ENCODE measurements at places on chromosomes 1 and 21.

DNA sequence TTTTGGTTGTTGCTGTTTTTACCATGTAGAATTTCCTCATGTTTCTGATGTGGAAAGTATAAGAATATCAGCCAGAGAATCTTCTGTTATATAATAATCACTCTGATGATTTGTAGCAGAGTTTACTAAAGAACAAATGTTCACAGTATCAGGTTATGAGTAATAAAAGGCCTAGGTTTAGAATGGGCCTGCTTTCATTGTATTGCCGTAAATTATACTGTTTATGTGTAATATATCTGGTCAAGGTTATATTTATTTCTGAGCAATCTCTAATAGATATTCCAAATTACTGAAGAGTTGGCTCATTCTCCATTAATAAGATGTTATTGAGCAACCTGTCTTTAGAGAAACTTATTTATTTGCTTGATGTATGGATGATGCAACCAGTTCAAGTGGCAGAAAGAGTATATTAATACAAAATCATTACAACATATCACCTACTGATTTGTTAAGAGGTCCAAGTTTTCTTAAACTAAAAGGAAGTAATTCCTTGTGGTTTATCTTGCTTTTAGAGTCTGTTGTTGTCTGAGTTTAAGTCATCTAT lies 649.4 kb upstream of the CXADR start:
- no peak for DNase-seq

DNA sequence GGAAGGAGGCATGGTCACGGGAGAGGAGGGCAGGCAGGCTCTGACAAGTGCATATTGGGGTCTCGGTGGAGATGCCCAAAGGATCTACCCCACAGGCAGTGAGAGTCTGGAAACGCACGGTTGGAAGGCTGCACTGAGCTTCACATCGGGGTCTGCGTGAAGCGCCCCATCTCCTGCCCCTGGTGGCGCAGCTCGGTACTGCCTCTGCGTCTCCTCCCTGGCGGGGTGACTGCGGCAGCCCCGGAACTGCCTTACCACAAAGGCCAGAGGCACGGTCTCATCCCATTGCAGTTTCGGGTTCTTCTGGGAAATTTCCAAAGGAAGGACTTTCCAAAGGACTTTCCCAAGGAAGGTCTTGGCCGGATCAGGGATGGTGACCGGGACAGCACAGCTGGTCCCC lies 69.2 kb upstream of the AJAP1 start:
- peak; percentile 34 for DNase-seq

GRCh38 chr1:53956308-53957168 lies 10.4 kb downstream of the LRRC42 start:
- DNase-seq = no peak

DNA sequence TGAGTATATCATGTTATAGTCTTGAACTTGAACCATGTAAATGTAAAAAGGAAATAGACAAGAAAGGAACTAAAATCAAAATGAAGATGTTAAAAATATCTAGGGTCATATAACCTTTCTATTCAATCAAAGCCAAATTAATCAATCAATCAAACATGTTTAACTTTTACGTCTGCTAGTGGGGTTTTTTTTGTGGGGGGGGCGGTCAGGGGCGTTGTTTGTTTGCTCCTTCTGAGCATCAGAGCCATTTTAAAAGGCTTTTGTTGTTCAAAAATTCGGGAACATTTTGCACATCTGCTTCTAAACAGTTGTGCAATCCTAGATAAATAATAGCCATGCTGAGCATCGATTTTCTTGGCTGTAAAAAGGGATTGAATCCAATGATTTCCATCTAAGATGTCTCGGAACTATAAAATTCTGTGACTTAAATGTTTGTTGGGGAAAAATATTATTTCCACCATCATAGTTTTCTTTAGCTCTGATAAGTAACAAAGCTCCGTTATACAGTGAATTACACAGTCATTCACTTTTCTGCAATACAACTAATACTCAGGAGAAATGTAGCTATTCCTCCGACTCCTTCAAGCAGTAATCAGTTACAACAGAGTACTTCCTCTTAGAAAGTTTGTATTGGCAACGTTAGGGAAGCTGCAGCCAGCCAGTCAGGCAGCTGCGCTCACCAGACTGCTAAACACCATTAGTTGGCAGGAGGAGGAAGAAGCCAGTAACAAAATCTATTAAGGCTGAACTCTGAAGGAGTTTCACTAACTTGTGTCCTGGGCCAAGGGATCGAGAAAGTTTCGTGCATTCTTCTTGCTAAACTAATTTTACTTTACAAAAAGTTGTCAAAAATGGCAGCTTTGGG lies 2.2 kb downstream of the SPATA6 start:
- no peak for DNase-seq

DNA sequence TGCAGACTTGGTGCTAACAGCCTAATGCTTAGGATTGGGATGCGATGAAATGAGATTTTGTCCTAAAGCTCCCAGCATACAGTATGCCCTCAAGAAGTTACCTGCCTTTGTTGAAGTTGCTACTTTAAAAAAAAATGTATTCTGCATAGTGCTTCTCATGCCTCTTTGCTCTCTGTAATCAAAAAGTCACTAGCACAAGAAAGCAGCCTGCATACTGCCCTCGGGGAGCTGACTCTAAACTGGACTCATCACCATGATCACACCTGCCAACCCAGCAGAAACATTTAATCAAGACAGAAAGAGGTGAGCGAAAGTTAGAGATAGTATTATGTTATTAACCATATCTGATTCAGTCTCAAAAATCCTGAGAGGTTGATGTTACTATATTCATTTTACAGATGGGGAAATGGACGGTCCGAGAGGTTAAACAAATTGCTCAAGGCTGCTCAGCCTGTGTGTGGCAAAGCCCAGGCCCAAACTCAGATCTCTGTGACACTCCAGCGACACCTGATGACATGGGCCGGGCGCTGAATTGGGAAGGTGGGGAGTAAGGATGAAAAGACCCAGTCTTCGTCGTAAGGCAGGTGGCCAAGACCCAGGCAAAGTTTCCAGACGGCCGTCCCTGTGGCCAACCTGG lies 1.1 kb downstream of the BATF3 start:
- no peak for DNase-seq
